AG04449 (cell line): ENCODE measurements at places on chromosomes 4 and X.

GRCh38 chr4:138954428-138954827 lies 61.2 kb upstream of the NOCT start:
- DNase-seq = no peak

- no peak for DNase-seq
These were observed 86.3 kb upstream of the CLDN34 start for GRCh38 chrX:9880870-9881269.

- DNase-seq = no peak
These were observed 209.7 kb downstream of the CEP135 start for GRCh38 chr4:56158483-56158882.

- DNase-seq = no peak
These were observed 59.3 kb upstream of the RPL34 start for GRCh38 chr4:108561116-108561515.

- no peak for DNase-seq
These were observed 111.3 kb upstream of the PAQR3 start for GRCh38 chr4:79050541-79050880.

- DNase-seq = no peak
These were observed at the start of gene PCSK1N for GRCh38 chrX:48835524-48836329. Gene PCSK1N (minus strand): TSS chrX:48835610. CDS start chrX:48835532, 78 bp downstream.

DNA sequence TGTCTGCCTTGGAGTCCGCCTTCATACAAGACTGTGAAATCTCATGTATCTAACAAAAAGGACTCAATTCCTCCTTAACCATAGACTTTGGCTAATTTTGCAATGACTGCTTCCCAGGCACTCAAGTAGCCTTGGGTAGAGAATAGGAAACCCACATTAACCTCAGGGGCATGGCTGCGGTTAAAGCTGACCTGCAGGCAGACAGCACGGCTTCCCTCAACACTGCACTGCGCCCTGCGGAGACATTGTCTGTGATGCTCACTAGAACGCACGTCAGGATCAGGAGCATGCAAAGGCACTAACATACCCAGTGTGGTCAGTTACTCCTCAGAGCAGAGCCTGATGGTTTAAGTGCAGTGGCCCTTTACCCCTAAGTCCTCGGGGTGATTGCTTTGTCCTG lies 10.3 kb upstream of the GPR143 start:
- DNase-seq = no peak
